Fibroblast of the aortic adventitia (primary cell): ENCODE measurements at places on chromosomes 5 and 9. TPM values are rescaled to one million over a fixed set of nuclear protein-coding genes. Genes with fewer than 3 reads are reported as not detected.

- DNase-seq: no peak
Measured at GRCh38 chr9:72415163-72415562, 50.2 kb upstream of the ZFAND5 start.

Gene SHC3
- total RNA-seq: 26.5 and 28.0 TPM in 2 replicates

GRCh38 chr5:147052519-147052918 is 174.0 kb upstream of the PPP2R2B start:
- DNase-seq: no peak

Gene PCDH1
- 0.90 and 3.2 TPM in 2 replicates for total RNA-seq

- no peak for DNase-seq
Measured at GRCh38 chr9:99249619-99250018, 27.5 kb downstream of the SEC61B start.

DNA sequence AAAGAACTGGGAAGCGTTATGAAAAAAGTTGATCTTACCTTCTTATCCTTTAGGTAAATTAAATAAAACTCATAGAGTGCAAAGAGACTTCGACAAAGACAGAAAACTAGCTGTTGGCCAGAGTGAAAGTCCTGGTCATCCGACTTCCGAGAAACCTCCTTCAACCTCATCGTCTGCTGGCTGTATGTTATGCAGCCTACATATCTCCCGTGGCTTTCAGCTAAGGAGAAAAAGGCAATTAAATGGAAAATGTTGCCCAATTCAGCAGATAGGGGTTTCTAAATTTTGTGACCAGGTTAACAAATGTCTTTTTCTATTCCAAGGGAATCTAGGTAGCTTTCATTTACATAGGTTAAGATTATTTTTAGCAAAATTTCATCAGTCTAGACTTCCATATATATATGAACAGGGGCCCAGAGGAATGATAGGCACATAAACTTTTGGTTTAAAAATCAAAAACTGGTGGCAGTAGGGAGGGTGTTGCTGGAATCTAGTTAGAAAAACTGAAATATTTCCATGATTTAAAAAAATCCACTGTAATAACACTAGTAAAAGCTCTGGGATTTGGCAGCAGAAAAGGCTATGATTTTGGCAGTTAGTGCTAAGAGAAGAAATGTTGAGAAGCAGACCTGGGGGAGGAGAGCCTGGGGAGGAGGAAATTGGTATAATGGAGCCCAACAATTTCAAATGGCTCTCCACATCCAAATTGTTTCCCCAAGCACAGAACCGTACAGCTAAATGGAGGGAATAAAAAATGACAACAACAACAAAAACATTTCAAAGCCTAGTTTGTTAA is 32.1 kb downstream of the RAI14 start:
- DNase-seq: peak; percentile 81

DNA sequence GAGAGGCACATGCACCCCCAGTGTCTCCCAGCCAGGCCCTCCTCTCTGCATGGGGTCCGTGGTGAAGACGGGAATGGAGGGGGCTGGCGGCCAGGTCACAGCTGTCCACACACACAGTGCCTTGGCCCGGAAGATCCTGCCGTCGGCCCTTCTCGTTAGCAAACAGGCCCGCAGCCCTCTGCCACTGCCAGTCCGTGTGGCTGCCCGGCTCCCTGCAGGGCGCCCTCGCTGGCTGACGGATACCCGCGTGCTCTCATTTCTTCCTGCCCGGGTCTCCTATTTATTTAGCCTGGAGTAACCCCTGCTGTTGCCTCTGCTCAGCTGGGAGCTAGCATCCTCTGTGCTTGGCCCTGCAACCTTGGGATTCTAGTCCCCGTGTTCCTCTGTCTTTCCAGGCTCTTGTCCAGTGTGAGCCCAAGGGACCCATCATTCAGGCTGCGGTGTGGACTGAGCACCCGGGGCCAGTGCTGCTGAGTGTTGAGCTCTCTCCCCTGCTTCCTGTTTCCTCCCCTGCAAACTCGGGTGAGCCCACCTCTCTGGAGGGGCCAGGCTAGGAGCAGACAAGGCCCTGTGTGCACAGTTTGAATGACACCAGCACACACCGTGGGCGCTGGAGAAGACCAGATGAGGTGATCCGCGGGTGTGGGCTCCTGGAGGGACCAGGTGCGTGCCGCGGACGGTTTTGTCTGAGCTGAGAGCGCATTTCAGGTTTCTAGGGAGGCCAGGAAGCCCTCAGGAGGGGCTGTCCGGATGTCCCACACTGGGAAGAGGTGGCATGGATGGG is 14.6 kb upstream of the RNU6ATAC start:
- DNase-seq: peak; percentile 50

DNA sequence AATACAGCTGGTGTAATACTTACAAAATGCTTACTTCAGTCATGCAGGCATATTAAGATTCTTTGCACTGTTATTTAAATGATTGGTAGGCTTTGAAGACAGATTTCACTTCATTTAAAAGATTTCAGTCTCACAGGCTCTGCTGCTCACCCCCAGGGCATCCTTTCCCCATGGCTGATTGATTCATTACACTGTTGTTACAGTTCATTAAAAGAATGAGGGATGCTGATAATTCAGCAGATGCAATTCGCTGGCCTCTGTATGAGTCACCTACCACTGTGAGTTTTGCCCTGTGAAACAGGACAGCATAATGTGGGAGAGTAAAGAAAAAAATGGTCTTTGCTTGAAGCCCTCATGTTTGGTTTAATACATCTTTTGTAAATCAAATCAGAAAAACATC is 246.9 kb downstream of the CYLC2 start:
- DNase-seq: no peak

- no peak for DNase-seq
Measured at GRCh38 chr5:80600943-80601693, 31.0 kb upstream of the ANKRD34B start.

- DNase-seq: no peak
Measured at GRCh38 chr9:72882117-72882775, 70.6 kb downstream of the ALDH1A1 start.

DNA sequence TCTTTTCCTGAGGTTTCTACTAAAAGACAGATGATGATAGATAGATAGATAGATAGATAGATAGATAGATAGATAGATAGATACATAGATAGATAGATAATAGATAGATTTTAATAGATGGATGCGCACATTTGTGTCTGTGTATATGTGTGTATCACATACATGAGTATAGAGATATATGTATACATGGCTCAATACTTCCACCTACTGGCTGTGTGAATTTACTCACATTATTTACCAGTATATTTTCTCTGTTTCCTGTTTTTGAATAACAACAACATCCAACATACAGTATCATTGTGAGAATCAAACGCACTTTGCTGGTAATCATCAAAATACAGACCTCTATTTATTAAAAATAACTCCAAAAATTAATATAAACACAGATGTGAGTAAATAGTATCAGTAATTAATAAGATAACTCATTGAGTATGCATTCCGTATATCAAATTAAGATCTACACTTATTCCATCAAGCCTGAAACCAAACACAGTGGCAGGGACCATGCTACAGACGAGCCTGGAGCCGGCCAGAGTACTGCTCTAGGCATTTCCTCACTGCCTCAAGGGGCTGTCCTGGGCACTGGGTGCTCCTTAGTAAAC is 338.0 kb downstream of the SEMA5A start:
- peak; percentile 78 for DNase-seq

Gene GGTA1
- total RNA-seq: 0.18 TPM in 1 of 2 replicates, not detected in the other

GRCh38 chr5:133809801-133810200 is 158.6 kb downstream of the C5orf15 start:
- no peak for DNase-seq

DNA sequence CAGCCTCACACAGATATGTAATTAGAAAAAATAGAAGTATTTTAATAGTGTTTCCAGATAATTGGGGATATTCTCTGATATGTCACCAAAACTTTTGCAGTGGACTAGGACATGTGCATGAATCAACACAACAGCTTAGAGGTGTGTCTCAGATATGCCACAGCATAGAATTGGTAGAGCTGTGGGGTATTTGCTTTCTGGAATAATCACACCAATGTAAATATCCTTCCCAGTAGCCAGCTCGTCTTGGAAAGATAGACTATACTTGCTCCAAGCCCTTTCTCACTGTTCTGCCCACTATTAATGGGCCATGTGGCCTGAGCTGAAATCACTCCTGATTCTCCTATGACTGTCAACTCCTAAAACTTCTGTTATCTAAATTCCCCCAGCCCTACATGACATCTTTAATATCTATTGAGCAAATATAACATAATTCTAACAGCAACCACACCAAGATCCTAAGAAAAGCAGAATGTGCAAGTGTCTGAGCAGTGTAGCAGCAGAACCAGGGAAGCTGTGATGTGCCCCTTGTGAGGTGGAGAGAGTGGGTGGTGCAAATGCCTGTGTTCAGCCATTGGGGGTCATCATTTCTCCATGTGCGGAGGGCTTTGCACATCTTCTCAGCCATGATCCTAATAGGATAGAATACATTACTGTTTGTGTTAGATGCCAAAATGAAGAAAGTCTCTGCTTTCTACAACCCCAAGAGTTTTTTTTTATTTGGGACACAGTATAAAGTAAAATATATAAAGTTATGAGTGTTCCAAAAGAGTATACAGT is 65.0 kb downstream of the MELK start:
- DNase-seq: peak; percentile 6

DNA sequence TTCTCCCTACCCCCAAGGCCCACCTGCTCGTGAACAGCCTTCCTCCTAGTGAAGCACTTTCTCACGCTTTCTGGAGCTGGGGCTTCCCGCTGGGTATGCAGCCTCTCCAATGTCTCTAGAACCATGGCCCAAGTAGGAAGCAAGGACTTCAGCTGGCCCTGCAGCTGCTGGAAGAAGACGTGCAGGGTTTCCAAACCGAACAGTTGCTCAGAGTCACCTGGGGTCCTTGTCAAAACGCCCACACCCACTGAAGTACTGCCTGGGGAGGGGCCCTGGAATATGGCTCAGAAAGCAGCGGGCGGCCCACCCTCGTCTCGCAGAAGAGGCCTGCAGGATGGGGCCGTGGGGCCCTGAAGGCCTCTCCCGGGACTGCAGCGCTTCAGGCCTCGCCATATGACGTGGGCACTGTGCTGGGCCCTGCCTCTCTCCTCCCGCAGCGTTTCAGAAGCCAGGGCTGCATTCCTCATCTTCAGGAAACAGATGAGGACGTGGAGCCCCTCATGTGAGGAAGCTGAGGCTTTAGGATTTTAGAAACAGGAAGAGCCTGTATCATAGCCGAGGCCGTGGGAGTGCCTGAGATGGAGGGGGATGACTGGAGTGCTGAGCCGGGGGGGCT is 116.0 kb upstream of the LMX1B start:
- DNase-seq: no peak

- no peak for DNase-seq
Measured at GRCh38 chr5:97844797-97845196, 661.8 kb upstream of the RIOK2 start.

GRCh38 chr9:136160381-136160841 is 41.7 kb upstream of the TMEM250 start:
- DNase-seq: no peak

DNA sequence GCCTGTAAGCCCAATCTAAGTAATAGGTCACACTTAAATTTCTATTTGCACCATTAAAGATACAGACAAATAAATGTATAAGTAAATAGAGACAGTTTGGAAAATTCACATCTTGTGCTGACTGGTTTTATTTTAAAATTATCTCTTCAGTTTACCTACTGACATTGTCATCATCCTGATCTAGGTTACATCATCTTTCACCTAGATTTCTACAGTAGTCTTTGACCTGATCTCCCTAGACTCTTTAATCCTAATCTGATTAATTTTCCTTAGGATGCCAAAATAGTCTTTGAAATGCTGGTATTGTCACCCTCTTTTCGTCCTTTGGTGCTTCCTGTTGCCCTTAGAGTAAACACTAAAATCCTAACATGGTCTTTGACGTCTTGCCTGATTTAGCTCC is 43.9 kb downstream of the NDUFS4 start:
- DNase-seq: no peak

DNA sequence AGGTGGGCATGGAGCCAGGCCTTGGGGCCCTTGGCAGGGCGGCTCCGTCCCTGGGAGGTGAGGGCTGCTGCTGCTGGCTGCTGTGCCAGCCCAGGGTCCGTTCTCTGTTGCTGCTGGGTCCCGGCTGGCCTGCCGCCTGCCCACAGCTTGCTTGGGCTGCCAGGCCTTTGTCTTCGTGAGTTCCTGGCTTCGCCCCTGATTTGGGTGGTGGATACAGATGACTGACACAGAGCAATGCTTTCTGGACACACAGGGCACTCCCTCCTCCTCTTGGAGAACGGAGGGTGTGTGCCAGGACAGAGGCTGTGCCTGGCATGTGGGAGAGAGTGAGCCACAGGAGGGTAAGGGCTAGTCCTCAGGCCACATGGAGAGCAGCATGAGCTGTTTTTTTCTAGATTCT is 166.1 kb downstream of the MACROH2A1 start:
- no peak for DNase-seq

DNA sequence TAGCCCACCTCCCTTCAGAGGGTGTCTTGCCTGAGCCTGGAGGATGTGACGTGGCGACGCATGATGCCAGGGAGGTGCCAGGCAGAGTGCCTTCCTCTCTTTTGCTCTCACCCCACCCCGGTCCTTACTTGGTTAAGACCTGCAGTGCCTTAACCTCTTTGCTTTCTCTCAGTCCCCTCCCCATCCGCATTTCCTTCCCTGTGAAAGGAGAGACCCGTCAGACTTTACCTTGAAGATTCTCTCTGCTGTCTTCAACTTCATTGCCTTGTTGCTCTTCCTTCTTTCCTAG is 52.0 kb upstream of the NCS1 start:
- DNase-seq: no peak

GRCh38 chr9:134214386-134214765 is 50.0 kb upstream of the RNU6ATAC start:
- no peak for DNase-seq

GRCh38 chr9:134515026-134515821 is 126.4 kb upstream of the COL5A1 start:
- peak; percentile 34 for DNase-seq

DNA sequence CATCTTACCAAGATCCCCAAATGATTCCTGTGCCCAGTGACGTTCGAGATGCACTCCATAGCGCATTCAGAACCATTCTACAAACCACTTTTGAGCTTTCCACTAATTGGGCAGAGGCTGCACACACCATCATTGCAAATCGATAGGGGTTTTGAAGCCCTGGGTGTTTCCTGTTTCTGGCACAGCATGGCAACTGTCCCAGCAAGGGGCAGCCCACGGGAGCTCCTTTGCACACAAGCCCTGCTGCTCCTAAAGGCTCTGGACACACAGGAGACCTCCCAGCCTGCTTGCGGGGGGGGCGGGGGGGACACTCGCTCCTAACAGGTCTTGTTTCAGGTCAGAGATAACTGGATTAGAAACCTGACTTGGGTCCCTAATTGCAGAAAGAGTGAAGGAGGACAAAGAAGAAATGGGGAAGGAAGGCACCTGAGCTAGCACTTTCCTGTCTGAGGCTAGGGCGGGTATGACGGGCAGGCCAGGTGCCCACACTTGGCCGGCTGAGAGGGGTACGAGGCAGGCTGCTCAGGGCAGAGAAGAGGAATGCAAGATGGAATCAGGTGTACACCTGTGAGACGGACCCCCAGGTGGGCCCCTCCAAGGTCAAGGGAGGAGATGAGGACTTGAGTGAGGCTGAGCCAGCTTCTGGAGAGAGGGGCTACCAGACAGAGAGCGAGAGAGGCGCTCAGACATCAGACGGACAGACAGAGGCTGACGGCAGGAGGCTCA is 820 bp downstream of the FBP1 start:
- DNase-seq: no peak
